ENCODE measurements at places on chromosomes 3 and 15.

GRCh38 chr3:137062250-137062649 is 104.5 kb downstream of the IL20RB start:
- no peak for DNase-seq

- DNase-seq: no peak
These were observed 22.1 kb upstream of the MGLL start for GRCh38 chr3:127844326-127844942.

GRCh38 chr3:9190276-9190675 is 59.2 kb downstream of the SRGAP3 start:
- DNase-seq: no peak

DNA sequence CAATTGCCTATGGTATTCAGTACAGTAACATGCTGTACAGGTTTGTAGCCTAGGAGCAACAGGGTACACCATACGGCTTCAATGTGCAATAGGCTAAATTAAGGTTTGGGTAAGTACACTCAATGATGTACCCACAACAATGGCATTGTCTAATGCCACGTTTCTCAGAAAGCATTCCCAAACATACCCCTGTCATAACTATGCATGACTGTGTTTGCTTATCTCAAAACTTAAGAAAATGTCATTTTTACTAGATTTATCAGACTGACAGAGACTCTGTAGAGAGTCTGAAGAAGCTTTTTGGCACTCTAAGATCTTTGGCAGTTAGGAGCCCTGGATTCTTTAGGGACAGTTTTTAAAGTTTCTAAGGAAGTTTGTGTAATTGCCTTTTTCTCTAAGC is 59.9 kb downstream of the MECOM start:
- DNase-seq: no peak

- DNase-seq: no peak
These were observed 47.5 kb upstream of the LIMD1 start for GRCh38 chr3:45546716-45547701.

All from NCI-H446 treated with DMSO at 0.1 percent for 48 hours (cell line).